ENCODE measurements at places on chromosomes 3 and 15. TPM values are rescaled to one million over a fixed set of nuclear protein-coding genes. Genes with fewer than 3 reads are reported as not detected.

DNA sequence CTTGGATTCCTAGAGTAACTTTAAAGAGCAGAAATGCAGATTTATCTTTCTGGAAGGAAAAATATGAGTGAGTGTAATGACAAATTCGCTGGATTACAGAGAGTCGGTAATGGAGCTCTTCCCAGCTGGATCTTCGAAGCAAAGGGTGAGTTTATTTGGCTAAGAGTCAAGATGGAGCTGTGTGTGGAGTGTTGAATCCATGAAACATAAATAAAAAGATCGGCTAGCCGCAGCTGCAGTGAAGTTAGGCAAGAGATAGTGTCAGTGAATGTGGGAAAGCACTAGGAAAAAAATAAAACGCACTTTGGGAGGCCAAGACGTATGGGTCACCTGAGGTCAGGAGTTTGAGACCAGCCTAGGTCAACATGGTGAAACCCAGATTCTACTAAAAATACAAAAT is 10.3 kb downstream of the NAALADL2 start:
- DNase-seq: no peak

Gene OGG1
- 29.6 TPM for total RNA-seq

Gene PLSCR5
- total RNA-seq: not detected

- DNase-seq: no peak
Measured at GRCh38 chr3:101591071-101591470, 17.1 kb downstream of the PCNP start.

DNA sequence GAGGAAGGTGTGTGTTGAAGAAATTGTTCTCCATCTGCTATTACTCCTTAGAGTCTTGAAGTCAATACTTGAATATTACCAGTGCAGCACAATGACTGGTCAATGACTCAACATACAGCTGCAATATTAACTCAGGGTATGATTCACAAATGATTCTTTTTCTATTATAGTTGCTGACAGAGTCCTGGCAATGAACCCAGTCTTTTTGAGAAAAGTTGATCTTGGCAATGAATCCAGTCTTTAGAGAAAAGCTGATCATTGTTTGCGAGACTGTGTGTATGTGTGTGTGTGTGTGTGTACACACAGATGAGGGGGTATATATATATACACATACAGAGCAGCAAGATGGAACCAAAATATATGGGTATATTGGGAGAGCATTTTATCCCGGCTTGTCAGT is 315.1 kb downstream of the ZNF385D start:
- no peak for DNase-seq

GRCh38 chr3:55065331-55065730 is 137.5 kb upstream of the LRTM1 start:
- DNase-seq: no peak

GRCh38 chr15:77276096-77276495 is 143.8 kb downstream of the PEAK1 start:
- no peak for DNase-seq

Gene GOLGA8J
- not detected for total RNA-seq

Gene SOX2
- 247 TPM for total RNA-seq

GRCh38 chr3:7074217-7074616 is 213.3 kb downstream of the GRM7 start:
- no peak for DNase-seq
